ENCODE measurements at places on chromosomes 3 and 15.

DNA sequence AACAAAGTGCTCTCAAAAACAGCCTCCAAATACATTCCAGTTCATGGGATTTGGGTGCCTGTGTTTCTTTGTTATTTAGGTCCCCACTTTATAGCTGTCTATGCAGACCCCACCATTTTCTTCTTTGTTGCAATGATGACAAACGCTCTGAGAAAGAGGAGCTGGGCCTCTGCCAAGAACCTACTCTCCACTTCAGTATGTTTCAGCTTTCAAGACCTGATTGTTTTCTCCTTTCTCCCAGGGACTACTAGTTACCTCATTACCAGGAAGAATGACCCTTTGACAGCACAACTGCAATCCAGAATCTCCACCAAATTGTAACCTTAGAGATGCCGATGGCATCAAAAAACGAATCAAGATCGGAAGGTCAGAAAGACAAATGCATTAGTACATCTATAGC is 236.8 kb downstream of the MEIS2 start:
- no peak for DNase-seq

GRCh38 chr15:98554272-98555172 is 93.8 kb upstream of the IGF1R start:
- DNase-seq = no peak

GRCh38 chr3:1207904-1208303 is 115.1 kb downstream of the CNTN6 start:
- no peak for DNase-seq

DNA sequence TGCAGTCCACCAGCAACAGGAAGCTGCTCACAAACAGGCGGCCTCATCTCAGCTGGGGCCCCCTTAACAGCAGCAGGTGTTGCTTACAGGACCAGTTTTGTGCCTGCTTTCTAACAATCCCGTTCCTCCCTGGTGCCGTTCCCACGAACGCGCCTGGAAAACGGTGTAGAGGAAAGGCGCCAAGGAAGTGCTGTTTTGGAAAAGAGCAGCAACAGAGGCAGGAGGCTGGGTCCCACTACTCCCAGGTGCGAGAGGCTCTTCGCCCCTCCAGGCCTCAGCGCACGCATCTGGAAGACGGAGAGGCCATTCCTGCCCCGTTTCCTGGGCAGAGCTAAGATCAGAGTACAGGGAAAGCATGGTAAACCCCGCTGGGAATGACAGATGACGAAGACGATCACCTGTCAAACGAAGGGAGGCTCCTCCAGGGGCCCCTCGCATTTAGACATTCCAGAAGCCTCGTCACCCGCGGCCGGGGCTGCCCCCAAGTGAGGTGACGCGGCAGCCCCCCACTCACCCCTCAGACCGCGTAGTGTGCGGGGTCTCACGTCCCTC is 603 bp downstream of the SCAPER start:
- DNase-seq = peak; percentile 22

GRCh38 chr15:39472621-39473297 is 108.1 kb upstream of the THBS1 start:
- DNase-seq = peak; percentile 75

GRCh38 chr3:65169961-65170360 is 482.2 kb upstream of the ADAMTS9 start:
- no peak for DNase-seq

GRCh38 chr3:145183261-145183660 is 977.7 kb downstream of the PLOD2 start:
- DNase-seq = no peak

- DNase-seq = no peak
Observed at GRCh38 chr3:30832961-30833575, 61.4 kb downstream of the GADL1 start.

DNA sequence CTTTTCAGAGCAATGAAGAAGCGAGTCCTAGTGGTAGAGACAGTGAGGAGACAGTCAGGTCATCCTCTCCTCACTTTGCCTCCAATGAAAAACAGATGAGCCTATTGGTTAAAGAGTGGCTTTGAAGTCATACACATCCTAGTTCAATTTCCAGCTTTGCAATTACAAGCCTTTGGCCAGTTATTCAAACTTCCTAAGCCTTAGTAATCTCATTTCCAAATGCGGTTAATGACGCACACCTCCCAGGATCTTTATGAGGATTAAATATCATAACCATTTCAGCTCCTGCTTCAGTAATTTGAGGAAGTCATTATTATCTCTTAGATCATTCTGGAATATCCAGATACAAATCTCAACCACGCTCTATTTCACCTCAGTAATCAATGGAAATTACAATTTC is 10.0 kb upstream of the ST6GAL1 start:
- DNase-seq = no peak

DNA sequence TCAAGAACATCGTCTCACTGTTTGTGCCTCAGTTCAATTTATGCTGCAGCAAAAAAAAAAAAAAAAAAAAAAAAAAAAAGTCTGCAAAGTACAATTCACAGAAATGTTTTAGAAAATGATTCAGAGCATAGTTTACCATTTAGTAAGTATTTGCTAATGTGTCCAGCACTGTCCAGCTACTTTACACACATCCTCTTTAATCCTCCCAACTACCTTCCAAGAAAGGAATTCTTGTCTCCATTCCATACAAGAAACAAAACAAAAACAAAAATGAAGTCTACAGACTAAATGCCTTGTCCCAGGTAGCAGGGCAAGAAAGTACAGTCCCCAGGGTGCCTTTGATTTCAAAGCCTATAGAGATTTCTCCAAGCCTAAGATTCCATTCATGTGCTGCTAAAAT is 38.9 kb upstream of the SNTN start:
- no peak for DNase-seq

GRCh38 chr3:104974316-104974715 is 392.4 kb upstream of the ALCAM start:
- DNase-seq = no peak

- DNase-seq = no peak
Observed at GRCh38 chr15:73341886-73342600, 26.7 kb downstream of the HCN4 start.

- no peak for DNase-seq
Observed at GRCh38 chr3:15653321-15653720, 51.8 kb downstream of the BTD start.

- DNase-seq = no peak
Observed at GRCh38 chr3:183534249-183534648, 21.3 kb downstream of the KLHL6 start.

- no peak for DNase-seq
Observed at GRCh38 chr3:183193762-183194689, 31.5 kb upstream of the LAMP3 start.

GRCh38 chr15:70171256-70171886 is 73.7 kb upstream of the TLE3 start:
- DNase-seq = no peak

- no peak for DNase-seq
Observed at GRCh38 chr3:51955893-51956770, 951 bp downstream of the GPR62 start.

- no peak for DNase-seq
Observed at GRCh38 chr3:161343986-161344385, 27.3 kb downstream of the SPTSSB start.

- no peak for DNase-seq
Observed at GRCh38 chr15:50883903-50884302, 24.6 kb upstream of the AP4E1 start.

GRCh38 chr3:152241142-152242017 is 27.3 kb upstream of the MBNL1 start:
- DNase-seq = no peak

DNA sequence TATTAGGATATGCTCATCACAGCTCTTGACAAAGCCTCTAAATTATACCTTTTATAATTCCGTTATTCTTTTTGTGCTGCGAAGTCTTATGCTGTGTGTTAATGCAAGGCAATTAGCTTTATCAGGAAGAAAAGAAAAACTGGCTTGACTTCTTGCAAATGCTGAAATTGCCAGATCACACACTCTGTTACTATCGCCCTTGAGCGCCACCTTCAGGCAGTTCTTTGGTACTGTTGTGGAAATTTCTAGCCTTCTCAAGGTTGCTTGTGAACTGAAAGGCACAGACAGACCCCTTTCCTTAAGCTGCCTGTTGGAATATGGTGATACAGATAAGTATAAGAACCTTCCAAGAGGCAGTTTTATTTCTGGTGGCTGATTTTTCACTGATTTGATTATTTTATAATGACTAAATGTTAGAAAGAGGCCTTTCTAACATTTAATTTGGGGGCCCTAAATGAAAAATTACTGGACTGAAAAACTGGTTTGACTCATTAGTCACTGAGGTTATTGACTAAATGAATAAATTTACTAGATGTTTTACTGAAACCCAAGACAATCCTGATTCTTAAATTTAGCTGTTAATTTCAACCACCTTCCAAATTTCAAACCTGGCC is 126.2 kb upstream of the RASGRP1 start:
- no peak for DNase-seq

DNA sequence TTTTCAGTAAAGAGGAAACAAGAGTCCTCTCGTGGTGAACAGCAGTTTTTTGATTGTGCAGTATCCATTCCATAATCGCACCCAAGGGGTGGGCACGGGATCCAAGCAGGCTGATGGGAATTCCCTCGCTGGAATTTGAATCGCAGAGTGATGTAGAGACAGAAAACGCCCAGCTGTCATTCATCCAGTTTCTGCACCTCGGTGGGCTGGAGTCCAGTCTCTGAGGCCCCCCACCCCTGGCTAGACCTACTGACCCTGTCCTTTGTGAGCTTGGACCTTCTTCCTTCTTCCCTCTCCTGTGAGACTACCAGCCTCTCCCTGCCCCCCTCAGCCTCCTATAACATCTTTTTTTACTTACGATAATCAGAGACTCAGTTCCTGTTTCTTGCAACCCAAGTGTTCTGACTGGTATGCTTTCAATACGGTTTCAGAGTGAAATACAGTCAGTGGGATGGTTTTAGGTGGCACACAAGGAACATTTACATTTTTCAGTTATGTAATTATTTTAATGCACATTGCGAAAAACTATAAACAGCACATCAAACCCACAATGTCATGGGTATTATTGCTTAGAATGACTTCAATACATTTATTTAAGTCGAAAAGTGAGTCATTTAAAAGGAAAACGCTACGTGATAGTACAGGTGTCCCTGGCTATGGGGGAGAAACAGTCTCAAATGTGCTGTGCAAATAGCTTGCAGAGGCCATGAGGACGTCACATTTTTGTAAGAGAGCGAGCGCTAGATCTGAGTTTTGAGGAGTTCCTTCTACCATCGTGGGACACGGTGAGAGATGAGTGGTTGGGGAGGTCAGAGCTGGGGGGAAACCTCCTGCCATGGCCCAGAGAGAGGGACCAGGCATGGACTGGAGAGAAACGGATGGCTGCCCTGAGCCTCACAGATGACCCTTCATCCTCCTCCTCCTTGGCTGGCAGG is 37.5 kb upstream of the CHST2 start:
- DNase-seq = no peak

DNA sequence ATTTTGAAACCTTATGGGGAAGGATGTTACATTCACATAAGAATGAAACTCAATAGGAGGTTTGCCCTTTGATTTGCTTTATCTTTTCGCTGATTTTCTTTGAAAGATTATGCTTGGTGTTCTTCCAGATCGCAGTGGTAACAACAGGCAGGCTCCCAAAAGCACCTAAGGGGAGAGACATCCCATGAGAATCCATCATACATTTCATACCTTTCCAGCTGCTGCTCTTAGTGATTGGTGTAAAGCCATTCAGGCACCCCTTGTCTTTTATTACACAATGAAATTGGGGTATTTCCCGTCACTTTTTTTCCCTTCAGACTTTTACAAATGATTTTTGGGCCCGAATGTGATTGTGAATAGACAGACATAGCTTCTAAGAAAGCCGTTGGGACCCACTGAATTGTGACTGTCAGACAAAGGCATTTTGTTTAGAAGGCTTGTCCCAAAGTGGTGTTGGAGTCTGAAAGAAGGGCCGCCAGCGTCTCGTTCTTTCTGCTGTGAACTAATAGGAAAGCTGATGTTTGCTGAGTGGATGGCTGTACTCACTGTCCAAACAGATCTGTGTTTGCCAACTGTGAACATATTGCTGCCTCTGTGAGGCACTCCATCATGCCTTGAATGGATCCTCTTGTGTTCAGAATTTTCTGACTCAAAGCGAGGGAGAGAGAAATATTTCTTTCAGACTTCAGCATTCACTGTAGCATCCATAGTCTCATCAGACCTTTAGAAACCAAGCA is 164.3 kb downstream of the FNDC3B start:
- DNase-seq = no peak

GRCh38 chr3:111081008-111081545 is 9.5 kb downstream of the NECTIN3 start:
- DNase-seq = no peak

GRCh38 chr3:108293858-108294257 is 2.5 kb upstream of the HHLA2 start:
- no peak for DNase-seq

DNA sequence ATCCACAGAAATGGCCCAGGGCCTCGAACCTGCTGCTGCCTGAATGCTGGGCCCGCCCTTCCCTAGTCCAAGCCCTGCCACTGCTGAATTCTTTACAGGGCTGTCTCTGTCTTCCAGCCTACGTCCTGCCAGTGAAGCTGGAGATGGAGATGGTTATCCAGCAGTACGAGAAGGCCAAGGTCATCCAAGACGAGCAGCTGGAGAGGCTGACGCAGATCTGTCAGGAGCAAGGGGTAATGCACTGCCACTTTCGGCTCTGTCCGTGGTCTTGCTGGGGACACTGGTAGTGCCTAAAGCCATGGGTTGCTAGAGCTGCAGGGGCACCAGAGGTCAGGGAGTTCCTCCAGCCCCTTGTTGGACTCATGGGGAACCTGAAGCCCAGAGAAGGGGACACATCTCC is 115.7 kb downstream of the TMEM266 start:
- peak; percentile 69 for DNase-seq

- DNase-seq = no peak
Observed at GRCh38 chr15:48855501-48856440, 22.2 kb upstream of the EID1 start.

GRCh38 chr3:36686516-36686915 is 77.8 kb downstream of the DCLK3 start:
- DNase-seq = no peak

- DNase-seq = no peak
Observed at GRCh38 chr3:98733812-98734281, 29.3 kb upstream of the ST3GAL6 start.

GRCh38 chr3:53483821-53484220 is 10.6 kb upstream of the CACNA1D start:
- DNase-seq = no peak

DNA sequence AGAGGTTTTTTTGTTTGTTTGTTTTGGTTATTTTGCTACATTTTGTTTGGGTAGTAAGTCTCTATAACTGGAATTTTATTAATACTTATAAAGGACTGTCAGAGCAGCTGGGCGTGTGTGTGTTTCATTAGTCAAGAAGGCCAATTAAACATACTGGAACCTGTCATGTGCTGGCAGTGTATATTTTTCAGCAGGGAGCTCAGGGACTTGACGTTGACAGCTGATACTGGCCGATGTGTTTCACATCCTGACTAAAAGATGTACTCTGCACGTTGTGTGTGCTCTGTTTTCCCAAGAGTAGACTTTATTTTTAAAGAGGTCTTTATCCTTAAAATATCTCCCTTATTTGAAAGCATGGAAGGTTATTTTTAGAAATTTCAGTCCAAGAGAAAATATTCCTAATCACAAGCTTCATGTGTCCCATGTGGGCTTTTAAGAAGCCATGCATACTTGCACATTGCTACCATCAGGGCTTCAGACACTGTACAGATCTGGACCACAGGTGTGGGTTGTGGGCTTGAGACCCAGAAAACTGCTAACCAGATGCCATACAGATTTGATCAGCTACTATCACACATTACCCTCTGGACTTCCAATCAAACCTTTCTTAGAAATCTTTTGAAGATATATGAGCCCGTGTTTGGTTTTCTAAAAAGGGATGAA is 135.9 kb downstream of the FEZF2 start:
- DNase-seq = no peak

GRCh38 chr15:79076661-79077060 is 13.9 kb downstream of the RASGRF1 start:
- DNase-seq = no peak

- no peak for DNase-seq
Observed at GRCh38 chr3:60323651-60324050, 927.6 kb downstream of the FHIT start.

Data from gastrocnemius medialis (tissue), 4 donors.